ENCODE measurements at places on chromosomes 7 and 10.

- DNase-seq: no peak
Measured at GRCh38 chr10:52170776-52171175, 143.3 kb upstream of the DKK1 start.

- DNase-seq: peak; percentile 99
Measured at GRCh38 chr10:96842896-96843723, 11.0 kb downstream of the LCOR start.

DNA sequence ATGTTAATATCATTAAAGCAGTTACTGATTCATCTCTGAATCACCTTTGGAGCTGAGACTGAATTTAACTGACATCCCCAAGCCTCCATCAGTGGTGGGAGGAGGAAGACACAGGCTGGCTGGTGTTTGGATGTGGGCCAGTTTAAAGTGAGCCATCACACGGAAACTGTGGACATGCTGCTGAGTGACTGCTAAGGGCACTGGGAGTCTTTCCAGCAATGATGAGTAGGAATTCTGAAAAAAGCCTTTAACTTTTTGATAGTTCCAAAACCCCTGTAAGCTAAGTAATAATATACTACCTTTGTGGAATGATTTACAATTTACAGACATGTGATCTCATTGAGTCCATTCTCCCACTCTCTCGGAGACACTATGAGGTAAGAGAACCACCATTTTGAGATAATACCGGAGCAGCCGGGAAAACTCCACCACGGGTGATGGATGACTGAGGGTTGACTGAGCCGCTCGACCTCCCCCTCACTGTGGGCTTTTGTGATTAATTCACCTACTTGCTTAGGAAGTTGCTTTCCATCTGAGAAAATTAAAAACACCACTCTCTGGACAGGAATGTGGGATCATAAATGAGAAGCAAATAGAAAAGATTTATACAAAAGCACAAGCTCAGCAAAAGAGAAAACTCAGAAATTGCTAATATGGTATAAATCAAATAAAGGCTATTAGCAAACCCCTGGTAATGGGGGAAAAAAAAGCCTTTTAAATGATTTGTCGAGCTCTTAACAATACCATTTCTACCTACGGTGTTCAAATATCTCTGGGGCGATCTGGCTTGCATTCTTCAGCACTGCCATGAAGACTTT is 194.8 kb downstream of the FANK1 start:
- DNase-seq: no peak

GRCh38 chr10:117536866-117537435 is 5.6 kb upstream of the EMX2 start:
- no peak for DNase-seq

GRCh38 chr10:30445711-30446110 is 11.7 kb downstream of the MAP3K8 start:
- no peak for DNase-seq

- DNase-seq: no peak
Measured at GRCh38 chr7:142870147-142870559, 15.3 kb downstream of the EPHB6 start.

- no peak for DNase-seq
Measured at GRCh38 chr10:52477305-52477704, 163.2 kb downstream of the DKK1 start.

- peak; percentile 69 for DNase-seq
Measured at GRCh38 chr10:15209827-15210509, 41.5 kb upstream of the NMT2 start.

GRCh38 chr7:64630496-64630895 is 35.4 kb upstream of the ZNF107 start:
- peak; percentile 80 for DNase-seq

- DNase-seq: no peak
Measured at GRCh38 chr7:120743128-120743527, 114.8 kb downstream of the TSPAN12 start.

DNA sequence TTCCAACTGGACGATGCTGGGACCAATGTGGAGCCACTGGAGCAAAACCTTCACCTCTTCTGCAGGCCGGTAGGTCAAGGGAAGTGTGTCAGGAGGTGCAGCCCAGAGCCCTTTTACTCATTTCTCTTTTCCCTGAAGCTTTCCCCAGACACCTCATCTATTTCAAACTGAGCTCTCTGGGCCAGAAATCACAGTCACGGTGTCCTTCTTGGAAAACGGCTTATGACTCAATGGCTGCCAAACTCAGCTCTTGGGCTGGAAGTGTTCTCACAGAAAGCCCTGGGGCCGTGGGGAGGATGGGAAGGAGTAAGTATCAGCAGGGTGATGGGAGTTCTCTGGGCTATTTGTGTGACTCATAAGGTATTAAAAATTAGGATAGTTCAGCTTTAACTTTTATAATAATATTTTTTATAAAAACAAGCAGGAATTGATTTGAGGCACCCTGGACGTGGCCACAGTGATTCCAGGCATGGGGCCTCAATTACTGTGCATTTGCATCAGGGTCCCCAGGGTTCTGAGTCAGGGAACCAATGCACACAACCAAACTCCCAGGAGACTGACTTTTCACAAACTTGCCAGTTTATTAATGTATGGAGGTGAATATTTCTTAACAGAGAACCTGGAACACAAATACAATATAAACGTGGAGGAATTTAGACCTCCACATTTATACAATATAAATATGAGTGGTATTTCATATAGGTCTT is 187.4 kb upstream of the TMEM72 start:
- no peak for DNase-seq

GRCh38 chr7:106947244-106947728 is 82.2 kb downstream of the PIK3CG start:
- DNase-seq: peak; percentile 35

GRCh38 chr7:17552952-17553351 is 254.5 kb downstream of the AHR start:
- no peak for DNase-seq

GRCh38 chr10:25177093-25177753 is 2.4 kb downstream of the GPR158 start:
- no peak for DNase-seq

DNA sequence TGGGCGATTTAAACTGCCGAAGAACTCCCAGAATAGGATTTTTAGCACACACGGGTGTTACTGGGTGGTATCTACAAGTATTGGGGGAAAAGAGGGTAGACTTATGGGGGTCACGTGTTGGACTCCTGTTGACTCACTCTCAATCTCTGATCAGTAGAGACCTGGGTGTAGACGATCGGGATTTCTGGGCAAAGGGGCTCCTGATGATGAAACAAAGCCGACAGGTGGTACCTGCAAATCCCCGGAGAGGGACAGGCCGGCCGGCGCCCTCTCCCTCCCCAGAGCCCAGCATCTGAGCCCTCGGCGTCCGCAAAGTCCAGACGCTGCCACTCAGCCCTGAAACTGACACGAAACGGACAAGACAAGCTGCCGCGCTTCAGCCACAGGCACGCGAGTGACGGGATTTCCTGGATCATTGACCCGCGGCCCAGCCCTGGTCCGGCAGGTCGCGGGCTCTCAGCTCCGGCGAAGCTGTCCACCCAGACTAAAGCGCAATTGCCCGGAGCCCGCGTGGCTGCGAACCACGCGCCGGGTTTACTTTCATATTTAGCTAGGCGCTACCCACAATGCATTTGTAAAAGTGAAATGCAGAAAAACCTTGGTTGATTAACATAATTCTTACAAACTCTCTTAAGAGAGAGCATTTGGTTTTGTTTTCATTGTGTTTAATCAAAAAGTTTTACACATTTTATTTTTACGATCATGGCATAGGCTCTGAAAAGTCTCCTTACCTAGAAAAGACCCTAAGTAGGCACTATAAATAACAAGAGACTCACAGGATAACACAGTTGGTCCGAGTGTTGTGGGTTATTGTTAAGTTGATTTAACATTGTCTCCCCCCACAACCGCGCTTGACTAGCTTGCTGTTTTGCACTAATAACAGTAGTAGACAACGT is 56.9 kb upstream of the EZH2 start:
- DNase-seq: peak; percentile 72

- peak; percentile 10 for DNase-seq
Measured at GRCh38 chr10:71268247-71268691, 50.8 kb upstream of the SLC29A3 start.

DNA sequence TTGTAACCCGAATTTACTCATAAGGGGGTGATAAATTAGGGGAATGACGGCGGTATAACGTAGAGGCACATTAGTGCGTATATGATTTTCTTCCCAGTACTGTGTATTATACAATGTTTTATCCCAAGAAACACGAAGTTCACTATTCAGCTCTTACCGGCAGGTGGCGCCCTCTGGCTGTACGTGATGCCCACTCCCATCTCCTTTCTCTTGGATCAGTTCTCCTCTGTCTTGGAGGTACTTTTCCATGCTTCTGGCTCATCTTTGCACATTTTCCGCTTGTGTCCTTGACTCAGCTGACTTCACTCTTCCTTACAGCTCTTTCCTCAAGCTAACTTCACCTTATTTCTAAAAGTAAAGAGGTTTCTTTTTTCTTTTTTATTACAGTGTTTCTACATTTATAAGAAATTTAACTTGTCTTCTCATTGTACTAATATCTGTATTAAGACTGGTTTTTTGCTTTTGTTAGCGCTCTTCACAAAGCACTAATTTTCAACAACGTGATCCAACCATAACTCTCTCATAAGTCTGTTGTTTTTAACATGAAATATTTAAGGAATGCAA is 21.3 kb downstream of the TMEM176B start:
- peak; percentile 46 for DNase-seq

DNA sequence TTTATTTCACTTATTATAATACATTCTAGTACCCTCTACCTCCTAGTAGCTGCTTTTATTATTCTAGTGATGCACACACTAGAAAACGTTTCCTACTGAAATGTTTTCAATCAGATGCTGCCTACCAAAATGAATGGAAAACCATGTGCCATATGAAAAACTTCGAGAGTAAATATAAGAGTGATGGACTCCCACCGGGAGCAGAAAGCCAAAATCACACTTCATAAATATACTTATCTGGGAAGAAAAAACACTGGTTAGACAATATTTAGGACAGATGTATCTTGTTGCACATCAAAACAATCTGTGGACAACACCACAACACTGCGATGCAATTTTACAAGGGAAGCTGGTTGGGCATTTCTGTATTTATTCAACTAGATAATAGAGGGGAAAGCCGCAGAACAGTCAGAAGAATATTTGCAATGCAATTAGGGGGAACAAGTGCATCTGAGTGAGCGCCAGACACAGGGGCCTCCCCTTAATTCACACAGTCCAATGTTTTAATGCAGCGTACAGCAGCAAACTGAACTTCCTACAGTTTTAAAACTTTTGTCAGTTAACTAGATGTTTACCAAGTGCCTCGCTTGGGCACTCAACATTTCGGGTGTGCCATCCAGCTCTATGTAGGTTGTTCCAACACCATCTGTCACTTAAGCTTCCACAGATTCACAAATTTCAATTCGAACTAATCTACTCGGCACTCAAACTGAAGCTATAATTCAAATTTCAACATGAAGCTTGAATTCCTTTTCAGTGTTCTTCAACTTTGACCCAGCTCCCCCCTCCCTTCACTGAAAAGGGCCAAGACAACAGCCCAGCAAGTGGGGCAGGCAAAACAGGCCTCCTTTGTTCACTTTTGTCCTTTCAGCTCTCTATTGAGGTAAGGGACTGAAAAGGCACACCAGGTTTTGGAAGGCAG is 7.4 kb downstream of the NRCAM start:
- DNase-seq: no peak

DNA sequence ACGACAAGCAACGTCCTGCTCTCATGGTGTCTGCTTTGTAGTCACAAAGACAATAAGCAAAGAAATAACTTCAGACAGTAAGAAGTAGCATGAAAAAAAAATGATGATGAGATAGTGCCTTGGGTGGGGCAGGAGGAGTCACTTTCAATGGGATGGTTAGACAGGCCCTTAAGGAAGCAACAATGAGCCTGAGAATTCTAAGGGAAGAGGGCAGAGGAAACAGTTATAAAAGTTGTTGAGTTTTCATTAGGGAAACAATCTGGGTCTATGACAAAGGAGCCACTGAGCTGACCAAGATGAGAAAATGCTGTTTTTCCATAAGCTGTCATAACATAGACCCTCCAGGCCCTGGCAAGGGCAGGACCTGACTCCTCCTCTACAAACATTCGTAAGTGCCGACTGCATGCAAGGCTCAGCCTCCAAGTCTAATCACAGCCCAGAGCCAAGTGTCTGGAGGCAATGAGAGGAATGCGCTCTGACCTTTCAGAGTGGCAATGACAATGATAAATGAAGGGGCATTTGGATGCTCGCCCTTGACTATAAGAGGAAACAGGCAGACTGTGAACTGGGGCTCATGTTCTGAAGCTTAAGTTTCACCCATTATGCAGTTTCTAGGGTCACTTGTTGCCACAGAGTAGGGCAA is 43.7 kb downstream of the PPP1R3C start:
- DNase-seq: no peak

GRCh38 chr10:93947524-93947923 is 46.2 kb upstream of the PLCE1 start:
- DNase-seq: no peak

GRCh38 chr10:48611133-48611532 is 6.3 kb upstream of the ARHGAP22 start:
- DNase-seq: no peak
